Activated effector memory CD4-positive, alpha-beta T cell treated with Interleukin-2 at 50 U/mL for 16 hours (primary cell): ENCODE measurements at places on chromosomes 4 and X.

DNA sequence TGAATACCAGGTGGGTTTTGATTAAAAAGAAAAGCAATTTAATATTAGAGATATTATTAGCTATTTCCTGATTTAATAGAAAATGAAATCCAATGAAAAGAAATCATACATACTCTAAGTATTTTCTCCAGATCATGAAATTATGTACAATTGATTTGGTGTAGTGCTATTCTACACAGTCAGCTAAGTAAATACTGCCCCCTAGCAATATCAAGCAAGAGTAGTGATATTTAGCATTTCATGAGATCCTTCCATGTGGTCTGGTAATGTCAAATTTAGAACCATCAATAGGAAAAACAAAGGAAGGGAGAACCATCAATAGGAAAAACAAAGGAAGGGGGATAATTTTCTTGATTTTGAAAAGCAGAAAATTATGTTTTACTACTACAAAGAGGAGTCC, 114.6 kb downstream of the TBCK start:
- no peak for DNase-seq

- no peak for DNase-seq
Measured at GRCh38 chrX:40131654-40132337, 34.0 kb upstream of the BCOR start.

DNA sequence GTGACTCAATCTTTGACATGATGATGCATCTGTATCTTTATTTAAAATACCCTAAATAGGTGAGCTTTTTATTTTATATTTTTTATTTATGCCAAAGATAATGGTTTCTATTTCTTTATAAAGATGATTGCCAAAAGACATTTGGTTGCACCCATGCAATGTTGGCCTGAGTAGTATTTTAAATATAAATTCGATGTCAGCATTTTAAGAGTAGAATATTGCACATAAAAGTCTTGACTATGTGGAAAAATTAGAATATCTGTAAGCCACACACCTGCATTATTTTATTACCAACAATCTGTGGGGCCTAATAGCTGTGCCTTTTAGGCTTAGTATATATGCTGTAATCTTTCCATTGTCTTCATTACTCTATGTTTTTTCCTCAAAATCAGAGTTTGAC, 91.4 kb downstream of the CPXCR1 start:
- no peak for DNase-seq

GRCh38 chr4:54929459-54929858, 195.9 kb downstream of the KDR start:
- no peak for DNase-seq

GRCh38 chrX:29617725-29618124, 597.6 kb upstream of the MAGEB2 start:
- no peak for DNase-seq

GRCh38 chr4:13007802-13008470, 476.2 kb downstream of the RAB28 start:
- DNase-seq = no peak

GRCh38 chrX:44596277-44596676, 53.6 kb upstream of the FUNDC1 start:
- DNase-seq = no peak

GRCh38 chr4:150682126-150682525, 100.2 kb downstream of the MAB21L2 start:
- DNase-seq = no peak

- DNase-seq = no peak
Measured at GRCh38 chrX:50812995-50813842, 775 bp downstream of the SHROOM4 start.

GRCh38 chr4:82661181-82661992, 99.6 kb upstream of the TMEM150C start:
- DNase-seq = no peak

DNA sequence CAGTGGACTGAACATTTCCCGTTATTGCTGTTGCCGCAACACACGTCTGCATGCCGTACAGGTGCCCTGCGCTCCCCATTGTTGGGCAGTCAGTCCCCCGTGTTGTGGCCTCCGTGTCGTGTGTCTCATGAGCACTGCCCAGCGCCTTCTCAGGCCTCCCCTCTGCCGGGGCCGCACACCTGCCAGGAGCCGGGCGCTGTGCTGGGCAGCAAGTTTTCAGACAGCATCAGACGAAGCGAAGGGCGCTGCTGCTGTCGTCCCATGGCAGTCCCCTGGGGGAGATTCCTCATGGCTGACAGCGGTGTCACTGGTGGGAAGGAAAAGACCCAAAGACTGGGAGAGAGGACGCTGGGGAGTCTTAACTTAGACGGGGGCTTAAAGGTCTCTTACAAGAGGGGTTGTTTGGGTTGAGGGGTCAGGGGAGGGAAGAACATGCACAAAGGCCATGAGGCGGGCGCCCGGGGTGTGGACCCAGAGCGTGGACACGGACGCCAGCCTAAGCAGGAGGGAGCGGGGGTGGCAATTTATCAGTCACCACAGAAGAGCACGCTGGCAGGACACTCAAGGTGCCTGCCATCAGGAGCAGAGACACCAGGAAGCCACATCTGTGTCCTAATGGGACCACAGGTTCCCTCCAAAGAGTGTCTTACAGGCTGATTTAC, 47.3 kb downstream of the RGS12 start:
- DNase-seq = no peak

- no peak for DNase-seq
Measured at GRCh38 chrX:133776072-133776471, 209.3 kb downstream of the GPC3 start.

- no peak for DNase-seq
Measured at GRCh38 chr4:105709081-105709450, 482 bp downstream of the GSTCD start.

DNA sequence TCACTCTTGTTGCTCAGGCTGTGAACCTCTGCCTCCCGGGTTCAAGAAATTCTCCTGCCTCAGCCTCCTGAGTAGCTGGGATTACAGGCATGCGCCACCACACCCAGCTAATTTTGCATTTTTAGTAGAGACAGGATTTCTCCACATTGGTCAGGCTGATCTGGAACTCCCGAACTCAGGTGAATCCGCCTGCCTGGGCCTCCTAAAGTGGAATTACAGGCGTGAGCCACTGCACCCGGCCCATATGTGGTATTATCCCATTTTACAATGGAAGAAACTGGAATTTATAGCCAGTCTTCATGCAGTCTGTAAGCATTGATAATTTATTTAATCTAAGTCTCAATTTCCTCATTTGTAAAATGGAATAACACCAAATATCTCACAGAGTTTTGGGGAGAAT, 161.8 kb downstream of the GABRB1 start:
- no peak for DNase-seq

DNA sequence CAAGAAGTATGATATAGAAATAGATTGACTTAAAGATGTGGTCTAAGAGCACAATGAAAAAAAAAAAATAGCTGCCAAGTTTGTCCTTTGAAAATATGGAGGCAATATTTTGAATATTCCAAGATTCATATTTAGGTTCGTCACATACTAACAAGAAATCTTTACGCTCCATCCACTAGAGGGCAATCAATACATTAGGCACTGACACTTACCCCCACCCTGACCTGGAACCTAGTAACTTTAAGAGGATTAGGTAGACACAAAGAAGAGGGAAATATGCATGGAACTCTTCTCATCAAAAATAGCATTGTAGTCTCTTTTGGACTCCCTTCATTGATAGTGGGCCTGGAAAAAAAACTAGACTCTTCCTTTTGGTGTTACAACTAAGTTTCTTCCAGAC, 1108.1 kb downstream of the PCDH19 start:
- no peak for DNase-seq

DNA sequence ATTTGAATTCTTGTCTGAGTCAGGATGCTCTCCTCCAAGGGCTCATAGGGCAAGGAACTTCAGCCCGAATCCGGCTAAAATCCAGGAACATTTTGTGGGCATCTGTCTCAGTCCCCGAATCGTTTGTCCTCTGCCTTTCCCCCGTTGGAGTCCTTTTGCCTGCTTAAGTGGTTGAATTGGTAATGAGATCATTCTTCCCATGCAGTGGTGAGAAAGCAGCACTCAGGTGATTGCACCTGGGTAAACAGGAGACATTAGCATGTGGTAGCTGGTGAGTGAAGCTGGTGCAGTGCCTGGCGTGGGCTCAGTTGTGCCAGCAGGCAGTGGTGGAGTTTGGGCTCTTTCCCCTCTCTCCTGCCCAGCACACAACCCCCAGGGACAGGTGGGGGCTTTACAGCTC, 61.9 kb upstream of the MTM1 start:
- no peak for DNase-seq

DNA sequence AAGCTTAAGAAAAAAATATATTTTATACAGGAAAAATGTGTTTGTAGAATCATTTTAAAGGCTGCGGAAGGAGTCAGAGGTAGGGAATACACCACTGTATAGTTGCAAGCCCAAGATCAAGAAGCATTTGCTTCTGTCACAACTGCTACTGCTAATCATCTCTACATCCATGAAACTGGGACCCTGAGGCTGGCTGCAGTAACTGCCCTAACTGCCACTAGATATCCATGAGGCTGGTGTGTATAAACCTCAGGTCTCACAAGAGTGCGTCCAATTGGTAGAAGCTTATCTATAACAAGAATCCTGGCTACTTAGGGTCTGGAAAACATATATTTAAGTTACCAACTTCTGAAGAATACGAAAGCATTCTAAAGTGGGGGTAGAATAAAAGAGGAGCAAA, 69.1 kb downstream of the RXFP1 start:
- no peak for DNase-seq

- no peak for DNase-seq
Measured at GRCh38 chr4:9946170-9946569, 75.1 kb downstream of the SLC2A9 start.

DNA sequence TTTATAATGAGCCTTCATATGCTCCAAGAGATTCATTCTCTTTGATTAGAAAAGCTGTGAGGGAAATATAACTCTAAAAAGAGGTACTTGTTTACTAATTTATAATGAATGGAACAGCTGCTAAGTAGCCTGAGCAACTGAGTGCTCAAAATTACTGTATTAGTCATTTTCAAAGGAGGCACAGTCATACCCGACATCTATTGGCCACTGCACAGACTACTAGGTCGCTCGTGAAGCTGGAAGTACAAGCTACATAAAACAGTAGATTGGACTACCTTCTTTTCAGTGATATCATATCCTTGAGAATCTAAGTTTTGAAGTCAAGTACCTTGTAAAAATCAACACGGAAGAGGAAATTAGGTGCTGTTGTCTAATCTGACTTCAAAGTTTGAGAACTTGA, 52.0 kb upstream of the GLRB start:
- DNase-seq = no peak

GRCh38 chrX:129423191-129423590, 100.1 kb downstream of the SMARCA1 start:
- no peak for DNase-seq
